Mesothelial cell of epicardium (in vitro differentiated cells): ENCODE measurements at places on chromosomes 11 and 22.

- DNase-seq = no peak
Observed at GRCh38 chr11:132632641-132633124, 899.6 kb downstream of the OPCML start.

GRCh38 chr11:36492724-36493304, 17.3 kb downstream of the TRAF6 start:
- DNase-seq = no peak

GRCh38 chr11:10808235-10808552, 532 bp downstream of the EIF4G2 start:
- DNase-seq = no peak

DNA sequence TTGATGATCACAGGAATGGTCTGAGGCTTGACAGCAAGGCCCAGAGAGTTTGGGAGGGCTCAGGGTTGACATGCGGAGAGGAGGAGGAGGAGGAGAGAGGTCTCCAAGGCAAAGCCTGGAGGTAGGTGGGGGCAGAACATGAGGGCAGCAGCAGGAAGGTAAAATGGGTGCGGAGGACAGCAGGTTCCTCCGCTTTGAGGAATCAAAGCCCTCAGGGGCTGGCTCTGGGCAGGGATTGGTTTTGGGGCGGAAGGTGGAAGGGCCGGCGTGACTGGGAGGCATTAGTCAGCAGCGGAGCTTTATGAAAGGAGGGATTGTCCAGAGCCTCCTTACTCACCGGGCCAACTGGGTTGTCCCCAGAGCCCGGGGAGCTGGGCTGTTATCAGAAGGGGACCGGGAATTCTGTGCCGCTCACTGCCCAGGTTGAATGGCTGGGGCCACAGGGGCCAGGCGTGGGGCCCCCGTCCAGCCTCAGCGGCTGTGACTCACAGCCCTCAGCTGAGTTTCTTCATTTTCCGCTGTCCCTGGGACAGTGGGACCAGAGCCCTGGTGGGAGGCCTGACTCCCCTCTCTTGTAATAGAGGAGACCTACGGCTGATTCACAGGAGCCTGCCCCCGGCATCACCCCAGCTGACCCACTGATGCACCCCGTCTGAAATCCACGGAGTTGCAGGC, 36.2 kb downstream of the LIF start:
- DNase-seq = no peak

DNA sequence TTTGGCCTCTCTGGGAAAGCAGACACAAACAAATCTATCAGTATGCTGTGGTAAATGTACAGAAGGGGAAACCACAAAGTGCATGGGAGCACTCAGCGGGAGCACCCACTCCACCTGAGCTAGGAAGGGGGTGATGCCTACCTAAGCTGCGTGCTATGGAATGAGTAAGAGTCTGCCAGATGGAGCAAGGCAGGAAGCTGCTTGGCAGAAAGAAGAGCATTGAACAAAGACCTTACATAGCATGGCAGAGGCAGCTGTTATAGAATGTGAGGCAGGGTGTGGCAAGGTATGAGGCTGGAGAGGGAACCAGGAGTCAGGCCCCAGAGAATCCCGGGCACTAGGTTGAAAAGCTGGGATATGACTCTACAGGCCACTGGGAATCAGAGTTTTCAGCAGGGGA, 13.8 kb upstream of the MTFP1 start:
- DNase-seq = no peak

DNA sequence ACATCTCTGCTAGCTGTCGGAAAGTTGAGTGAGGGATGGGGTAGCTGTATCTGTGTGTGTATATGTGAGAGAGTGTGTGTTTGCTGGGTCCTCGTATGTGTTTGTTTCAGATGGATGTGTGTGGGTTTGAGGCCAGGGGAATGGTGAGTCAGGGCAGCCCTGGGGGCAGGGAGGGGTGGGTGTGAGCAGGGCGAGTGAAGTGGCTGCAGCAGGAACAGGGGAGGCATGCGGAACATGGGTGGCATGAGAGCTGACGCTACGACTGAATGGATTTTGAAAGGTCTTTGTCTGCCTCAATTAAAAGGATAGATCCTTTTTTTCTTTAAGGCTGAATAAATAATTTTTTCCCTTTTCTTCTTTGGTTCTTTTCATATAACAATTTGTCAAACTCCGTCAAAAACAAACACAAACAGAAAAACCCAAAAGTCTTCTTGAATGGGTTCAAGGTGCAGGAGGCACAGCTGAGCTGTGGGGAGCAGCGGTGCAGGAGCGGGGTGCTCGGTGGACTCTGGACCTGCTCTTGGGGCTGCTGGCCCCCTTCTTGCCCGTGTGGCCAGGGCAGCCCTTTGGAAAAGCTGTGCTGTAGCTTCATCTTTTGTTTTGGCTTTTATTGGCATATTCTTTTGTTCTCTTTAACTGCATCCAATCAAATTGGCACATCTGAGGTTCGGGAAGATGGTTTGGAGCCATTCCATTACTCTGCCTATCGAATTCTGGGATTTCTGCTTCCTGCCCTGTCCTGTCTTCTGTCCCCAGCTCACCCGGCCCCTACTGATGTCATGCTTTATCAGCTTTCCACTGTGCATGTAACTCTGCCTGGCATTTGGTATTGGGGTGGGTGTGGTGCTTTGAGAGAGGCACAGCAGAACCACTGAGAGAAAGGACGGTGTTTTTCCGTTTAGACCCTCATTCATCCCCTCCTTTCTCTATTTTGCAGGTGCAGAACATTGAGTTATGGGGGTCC, 80.1 kb downstream of the ADAMTS15 start:
- DNase-seq = no peak

- no peak for DNase-seq
Observed at GRCh38 chr11:71519546-71519945, 7.5 kb upstream of the KRTAP5-7 start.

GRCh38 chr22:30908051-30908461, 60.5 kb downstream of the MORC2 start:
- no peak for DNase-seq

GRCh38 chr11:6674862-6675261, 8.3 kb downstream of the MRPL17 start:
- no peak for DNase-seq

DNA sequence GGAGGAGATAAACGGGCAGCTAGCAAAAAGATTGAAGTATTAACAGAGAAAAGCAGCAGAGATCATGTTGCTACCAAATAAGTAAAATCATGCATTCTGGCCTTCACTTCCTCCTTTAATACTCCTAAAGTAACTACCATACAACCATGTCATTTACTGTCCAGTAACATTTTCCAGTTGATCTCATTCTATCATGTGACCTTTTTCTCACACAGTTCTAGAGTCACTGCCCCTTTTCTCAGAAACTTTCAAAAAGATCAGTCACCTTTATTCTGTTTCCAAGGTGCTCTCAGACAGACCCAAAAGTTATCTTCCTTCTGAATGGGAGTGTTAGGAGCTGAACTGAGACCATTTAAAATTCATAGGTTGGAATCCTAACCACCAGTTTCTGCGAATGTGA, 984.4 kb downstream of the FAM181B start:
- no peak for DNase-seq

DNA sequence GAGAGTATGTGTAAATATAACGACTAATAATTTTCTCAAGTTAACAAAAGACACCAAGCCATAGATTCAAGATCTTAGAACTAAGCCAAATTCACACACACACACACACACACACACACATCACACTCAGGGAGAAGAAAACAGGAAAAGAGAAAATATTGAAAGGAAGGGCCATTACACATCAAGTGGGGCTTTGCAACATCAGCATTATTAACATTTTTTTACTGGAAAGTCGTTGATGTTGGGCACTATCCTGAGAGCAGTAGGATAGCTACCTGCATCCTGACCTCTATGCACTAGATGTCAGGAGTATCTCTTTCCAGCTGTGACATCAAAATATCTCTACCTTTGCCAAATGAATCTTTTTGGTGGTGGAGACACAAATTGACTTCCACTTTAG, 8.9 kb downstream of the OR5D16 start:
- no peak for DNase-seq

DNA sequence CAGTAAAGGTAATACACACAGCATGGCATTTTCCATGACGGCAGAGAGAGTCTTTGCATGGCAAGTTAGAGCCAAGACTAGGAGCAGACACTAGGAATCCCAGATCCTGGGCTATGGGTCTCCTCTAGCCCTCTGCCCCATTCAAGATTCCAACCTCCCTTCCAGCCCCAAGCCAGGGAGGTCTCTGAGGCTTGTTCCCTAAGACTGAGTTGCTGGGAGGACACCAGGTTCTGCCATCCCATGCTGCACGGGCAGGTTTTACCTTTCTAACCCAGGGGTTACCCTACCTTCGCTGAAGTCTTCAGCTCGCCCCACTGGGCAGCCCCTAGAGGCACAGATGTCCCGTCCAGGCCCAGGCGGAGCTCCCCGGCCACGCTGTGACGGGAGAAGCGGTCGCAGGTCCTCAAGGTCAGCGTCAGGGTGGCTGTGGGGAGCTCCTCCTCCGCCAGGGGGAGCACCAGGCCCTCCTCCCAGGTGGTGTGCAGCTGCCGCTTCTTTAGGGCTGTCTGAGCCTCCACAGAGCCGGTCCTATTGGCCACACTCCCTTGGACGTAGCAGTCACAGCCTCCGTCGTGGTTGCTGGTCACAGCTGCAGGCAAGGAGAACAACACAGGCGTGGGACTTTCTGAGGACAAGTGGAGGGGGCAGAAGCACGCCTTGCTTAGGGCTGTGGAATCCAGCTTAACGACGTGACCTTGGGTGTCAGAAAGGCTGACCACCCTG, 33.8 kb downstream of the SYT13 start:
- DNase-seq = no peak

DNA sequence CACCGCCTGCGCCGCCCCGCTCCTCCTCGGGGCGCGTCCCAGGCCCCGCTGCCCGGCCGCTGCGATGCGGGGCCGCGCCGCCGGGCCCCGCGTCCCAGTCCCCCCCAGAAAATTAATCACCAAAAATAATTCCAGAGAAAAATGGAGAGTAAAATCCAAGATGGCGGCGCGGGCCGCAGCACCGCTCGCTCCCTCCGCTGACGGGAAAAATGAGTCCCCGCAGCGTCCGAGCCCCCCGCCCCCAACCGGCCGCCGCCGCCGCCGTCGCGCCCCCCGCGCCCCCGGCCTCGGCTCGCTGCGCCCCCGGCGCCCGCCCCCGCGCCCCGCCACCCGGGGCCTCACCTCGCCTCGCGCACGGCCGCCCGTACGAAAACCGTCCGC, at the start of gene KMT5B:
TSS of gene KMT5B (minus strand) at position 162 of the 381 bp plus-strand sequence. CDS start 23,220 bp downstream, outside the sequence.
- no peak for DNase-seq

DNA sequence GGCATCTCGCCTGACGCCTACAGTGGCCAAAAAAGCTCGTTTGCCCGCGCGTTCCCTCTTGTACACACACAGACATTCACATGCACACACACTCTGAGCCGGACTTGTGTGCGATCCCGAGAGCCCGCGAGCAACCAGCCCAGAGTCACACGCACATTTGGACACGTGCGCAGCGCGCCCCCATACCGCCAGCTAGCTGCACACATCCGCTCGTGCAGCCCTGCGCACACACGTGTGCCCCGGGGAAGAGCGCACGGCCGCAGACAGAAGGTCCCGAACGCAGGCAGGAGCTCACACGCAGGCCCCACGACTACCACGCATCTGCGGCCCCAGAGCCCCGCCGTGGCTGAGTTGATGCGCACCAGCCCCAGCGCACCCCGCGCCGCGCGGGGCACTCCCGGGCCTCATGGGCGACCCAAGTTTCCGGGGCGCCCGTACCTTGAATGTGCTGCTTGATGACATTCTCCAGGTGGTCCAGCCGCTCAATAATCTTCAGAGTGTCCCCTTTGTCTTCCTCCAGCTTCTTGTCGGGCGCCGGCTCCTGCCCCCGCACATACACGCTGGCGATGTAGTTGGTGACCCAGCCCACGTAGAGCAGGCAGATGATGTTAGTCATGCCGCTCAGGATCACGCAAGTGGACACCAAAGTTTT, 758 bp downstream of the GALNT18 start:
- DNase-seq = no peak

- no peak for DNase-seq
Observed at GRCh38 chr22:20887375-20887774, 28.6 kb downstream of the SNAP29 start.

DNA sequence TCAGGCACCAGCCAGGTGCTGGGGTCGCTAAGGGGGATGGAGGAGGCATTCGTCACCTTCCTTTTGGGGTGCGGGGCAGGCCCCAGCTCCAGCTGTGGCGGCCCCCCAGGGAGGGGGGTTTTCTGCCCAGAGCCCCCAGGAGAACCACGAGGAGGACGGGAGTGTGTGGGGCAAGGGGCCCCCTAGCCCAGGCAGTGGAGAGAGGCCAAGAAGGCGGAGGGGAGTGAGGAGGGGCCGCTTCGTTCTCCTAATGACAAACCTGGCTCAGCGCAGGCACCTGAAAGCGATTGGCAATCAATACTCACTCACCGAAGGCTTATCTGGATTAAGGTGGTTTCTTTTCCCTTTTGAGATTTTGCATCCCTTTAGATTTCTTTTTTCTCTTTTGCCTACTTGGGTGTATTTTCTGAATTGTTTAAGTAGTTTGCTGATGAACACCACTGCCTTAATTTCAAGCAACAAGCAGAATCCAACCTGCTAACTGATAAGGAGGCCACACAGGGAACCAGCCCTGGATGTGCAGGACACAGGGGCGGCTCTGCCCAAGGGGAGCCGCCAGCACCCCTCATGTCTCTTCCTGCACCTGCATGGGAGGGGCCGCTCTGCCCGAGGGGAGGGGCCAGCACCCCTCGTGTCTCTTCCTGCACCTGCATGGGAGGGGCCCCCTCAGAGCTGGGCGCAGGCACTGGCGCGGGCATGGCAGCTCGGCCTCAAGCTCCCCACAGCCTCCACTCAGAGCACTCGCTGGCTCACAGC, 122.3 kb downstream of the BRD1 start:
- DNase-seq = no peak

GRCh38 chr11:12102588-12103410, 7.6 kb upstream of the MICAL2 start:
- no peak for DNase-seq

GRCh38 chr11:26333906-26334305, 2.0 kb downstream of the ANO3 start:
- DNase-seq = no peak

- DNase-seq = no peak
Observed at GRCh38 chr11:115473167-115473566, 31.0 kb downstream of the CADM1 start.

DNA sequence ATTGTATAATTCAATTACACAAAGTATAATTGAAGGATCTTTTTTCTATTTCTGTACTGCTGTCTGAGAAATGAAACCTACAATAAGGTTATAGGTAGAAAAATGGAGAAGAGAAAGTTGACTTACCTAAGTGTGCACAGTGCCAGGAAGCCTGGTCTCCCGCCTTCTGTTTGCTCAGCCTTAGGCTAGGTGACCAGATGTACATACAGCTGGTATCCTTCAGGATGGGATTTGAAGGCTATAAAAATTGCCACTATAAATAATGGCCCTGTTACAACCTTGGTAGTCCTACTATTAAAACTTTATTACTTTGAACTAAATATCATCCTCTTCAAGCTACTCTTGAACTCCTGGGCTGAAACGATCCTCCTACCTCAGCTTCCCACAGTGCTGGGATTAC, 19.7 kb downstream of the OR51E2 start:
- no peak for DNase-seq

- DNase-seq = no peak
Observed at GRCh38 chr11:125072218-125072960, 9.3 kb downstream of the SLC37A2 start.
